ENCODE measurements at places on chromosomes 4 and X.

GRCh38 chrX:134369576-134369975, 90.4 kb upstream of the HPRT1 start:
- no peak for DNase-seq

- DNase-seq, result no peak
Observed at GRCh38 chr4:74098427-74098994, 484 bp downstream of the CXCL2 start.

GRCh38 chr4:38815885-38816782, 11.5 kb upstream of the TLR1 start:
- DNase-seq, result no peak

GRCh38 chr4:65670331-65671031, at the start of gene EPHA5:
TSS of gene EPHA5 (minus strand) at chr4:65670489. CDS start at chr4:65669742, 747 bp downstream.
- DNase-seq, result peak; percentile 70

DNA sequence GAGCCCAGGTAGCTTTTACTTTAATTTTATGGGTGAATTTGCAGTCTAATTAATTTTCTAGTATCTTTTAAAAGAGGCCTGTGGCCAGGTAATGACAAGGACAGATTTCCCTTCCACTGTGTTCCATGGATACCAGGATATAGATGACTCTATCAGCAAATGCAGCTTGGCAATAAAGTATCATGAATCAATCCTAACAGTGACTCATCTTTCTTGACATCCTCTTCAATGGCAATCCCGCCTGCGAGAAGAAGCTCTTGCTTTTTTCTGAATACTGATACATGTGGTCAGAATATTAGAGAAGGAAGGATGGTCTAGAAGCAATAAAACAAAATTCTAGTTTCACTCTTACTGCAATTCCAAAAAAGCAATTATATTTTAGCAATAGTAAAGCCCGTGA, 267.8 kb downstream of the DTHD1 start:
- no peak for DNase-seq

DNA sequence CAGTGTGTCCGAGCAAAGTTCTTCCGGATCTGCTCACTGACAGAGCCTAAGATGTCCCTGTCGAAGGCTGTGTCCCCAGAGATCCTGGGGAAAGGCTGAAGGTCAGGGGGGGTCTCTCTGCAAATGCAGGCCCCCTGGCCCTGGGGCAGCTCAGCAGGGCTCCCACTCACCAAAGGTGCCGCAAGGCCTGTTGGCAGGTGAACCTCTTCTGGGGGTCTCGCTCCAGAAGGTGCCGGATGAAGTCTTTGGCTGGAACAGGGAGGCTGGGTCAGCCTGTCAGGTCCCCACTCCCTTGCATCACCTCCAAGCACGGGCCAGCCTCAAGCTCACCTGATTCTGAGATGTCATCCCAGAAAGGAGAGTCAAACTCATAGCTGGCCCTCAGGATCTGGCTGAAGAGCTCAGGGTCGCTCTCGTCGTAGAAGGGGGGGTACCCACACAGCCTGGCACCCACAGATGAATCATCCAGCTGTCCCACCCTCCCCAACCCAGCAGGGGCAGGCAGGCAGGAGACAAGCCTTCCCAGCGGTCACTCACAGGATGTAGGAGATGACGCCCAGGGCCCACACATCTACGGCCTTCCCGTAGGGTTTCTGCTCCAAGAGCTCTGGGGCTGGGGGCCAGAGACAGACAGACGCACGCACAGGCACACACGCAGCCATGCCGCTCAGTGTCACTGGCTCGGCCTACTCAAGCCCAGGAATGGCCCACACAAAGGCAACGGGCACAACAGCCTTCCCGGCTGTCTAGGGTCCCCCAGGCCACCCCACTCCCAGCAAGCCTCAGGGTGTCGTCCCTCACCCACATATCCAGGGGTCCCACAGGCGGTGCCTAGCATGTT, 2.6 kb downstream of the PNCK start:
- DNase-seq, result no peak
